ENCODE measurements at places on chromosomes 13 and 19.

- no peak for DNase-seq
These were observed 877 bp upstream of the N4BP2L1 start for GRCh38 chr13:32428581-32429432.

DNA sequence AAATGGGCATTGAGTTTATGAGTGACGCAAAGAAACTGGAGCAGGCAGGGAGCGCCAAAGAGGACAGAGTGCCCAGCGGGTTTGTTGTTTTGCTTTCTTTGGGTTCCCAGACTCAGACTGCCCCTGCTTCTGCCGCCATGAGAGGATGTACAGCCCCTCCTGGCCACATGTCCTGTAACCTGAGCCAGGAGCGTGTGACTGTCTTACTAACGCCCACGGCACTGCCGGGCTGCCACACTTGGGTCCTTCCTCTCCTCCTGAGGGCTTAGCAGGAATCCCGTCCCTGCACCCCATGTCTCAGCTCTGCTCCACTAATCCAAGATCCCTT is 80.5 kb downstream of the GPR12 start:
- no peak for DNase-seq

GRCh38 chr19:37699057-37699456 is 20.5 kb downstream of the ZNF607 start:
- DNase-seq: no peak

DNA sequence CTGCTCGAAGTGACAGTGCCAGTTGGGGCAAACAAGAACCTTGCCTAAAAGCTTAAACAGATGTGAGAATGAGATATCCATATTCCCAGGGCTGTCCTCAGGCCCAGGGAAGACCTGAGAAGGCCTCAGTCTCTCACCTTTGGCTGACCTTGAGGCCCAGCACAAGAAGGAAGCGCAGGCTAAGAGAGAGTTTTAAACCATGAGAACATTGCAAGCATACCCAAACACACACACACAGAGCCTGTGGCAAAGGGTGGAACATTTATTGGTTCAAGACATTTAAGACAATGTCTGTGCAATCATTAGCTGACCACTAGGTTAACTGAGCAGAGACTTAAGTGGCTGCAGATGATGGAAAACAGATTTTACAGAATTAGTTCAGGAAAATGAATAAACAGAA is 248.2 kb downstream of the NBEA start:
- DNase-seq: no peak

- DNase-seq: no peak
These were observed 703.8 kb downstream of the DIAPH3 start for GRCh38 chr13:59459972-59460371.

- no peak for DNase-seq
These were observed 278.9 kb downstream of the LMO7 start for GRCh38 chr13:75915066-75915465.

GRCh38 chr19:40471111-40471510 is 4.3 kb downstream of the SPTBN4 start:
- no peak for DNase-seq
